ENCODE measurements at places on chromosomes 12 and 14.

GRCh38 chr12:51330186-51330585, 6.2 kb upstream of the BIN2 start:
- no peak for DNase-seq

DNA sequence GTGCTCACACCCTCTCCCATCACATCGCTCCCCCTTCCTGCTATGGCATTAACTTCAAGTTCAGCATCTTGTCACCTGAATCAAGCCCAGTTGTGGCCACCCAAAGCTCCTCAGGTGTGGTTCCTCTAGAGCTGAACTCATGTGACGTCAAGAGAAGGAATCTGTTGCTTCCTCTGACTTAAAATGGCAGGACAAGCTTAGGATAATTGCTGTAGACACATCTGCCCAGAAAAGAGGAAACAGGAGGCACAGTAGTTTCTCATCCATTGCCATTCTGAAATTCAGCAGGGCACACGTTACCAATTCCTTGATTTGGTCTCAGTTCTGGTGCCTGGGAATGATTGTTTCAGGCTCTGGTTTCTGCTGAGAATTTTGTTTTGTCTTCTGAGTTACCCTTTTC, 52.1 kb downstream of the RCOR1 start:
- DNase-seq, result no peak

DNA sequence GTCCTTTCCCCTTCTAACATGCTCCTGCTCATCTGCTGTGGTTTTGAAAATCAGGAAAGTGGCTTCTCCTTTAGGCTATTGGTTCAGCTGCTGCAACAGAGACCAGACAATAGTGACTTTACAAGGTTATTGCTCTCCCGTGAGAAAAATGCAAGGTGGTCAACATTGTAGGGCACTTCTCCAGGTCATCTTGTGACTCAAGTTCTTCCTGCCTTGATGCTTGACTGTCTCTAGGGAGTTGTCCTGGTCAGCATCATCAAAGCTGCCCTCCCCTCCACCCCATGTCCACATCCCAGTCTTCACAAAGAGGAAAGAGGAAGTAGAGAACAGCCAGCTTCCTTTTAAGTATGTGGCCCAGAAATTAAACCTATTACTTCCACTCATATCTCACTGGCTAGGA, 3.9 kb upstream of the TMEM63C start:
- no peak for DNase-seq

DNA sequence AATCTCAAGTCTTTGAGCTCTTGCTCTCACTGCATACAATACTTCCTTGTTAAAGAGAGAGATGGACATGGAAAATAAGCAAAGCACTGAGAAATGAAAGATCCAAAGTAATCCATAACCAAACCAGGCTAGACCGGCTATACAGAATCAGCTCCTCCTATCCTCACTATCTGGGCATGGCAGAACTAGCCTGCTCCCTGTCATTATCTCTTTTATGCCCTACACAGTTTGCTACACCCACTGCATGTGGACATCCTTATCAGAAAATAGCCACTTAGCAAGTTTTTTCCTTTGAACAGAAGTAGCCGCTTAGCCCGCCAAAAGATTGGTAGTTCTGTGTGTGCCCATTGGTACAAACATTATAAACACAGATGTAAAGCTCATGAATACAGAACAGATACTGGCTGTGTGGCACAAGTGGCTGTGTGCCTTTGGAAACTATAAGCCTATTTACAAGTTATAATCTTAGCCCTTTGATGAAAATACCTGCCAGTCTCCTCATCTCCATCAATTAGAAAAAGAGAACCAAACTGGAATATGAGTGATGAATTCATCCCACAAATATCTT, 34.7 kb downstream of the SPTB start:
- DNase-seq, result no peak

DNA sequence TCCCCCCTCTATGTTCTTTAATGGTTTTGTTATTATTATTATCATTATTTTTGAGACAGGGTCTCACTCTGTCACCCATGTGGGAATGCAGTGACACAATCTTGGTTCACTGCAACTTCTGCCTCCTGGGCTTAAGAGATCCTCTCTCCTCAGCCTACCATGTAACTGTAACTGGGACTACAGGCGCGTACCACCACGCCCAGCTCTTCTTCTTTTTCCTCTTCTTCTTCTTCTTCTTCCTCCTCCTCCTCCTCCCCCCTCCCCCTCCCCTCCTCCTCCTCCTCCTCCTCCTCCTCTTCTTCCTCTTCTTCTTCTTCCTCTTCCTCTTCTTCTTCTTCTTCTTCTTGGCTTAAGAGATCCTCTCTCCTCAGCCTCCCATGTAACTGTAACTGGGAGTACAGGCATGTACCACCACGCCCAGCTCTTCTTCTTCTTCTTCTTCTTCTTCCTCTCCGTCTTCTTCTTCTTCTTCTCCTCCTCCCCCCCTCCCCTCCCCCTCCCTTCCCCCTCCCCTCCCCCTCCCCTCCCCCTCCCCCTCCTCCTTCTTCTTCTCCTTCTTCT, 5.4 kb upstream of the KRT7 start:
- no peak for DNase-seq

DNA sequence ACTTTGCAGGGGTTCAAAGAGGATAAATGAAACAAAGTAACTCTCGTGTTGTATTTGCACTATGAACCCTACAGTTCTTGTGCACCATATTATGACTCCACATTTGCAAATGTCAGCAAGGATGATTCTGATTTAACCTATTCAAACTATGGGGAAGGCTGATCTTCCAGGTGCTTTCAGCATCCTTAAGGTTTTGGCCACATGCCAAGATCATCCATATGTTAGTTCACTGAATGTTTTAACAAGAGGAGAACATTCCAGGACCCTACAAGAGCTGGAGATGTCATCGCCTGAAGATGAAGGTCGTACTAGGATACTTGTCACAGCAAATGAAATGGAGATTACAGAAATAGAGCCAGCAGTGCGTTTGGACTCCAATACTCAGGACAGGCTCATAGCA, 114.2 kb downstream of the DHRS2 start:
- DNase-seq, result no peak

- DNase-seq, result no peak
Observed at GRCh38 chr12:124386661-124387527, 92.0 kb downstream of the RFLNA start.

- no peak for DNase-seq
Observed at GRCh38 chr12:52364061-52364460, 3.2 kb downstream of the KRT85 start.

GRCh38 chr14:78143489-78144145, 26.6 kb upstream of the NRXN3 start:
- peak; percentile 78 for DNase-seq

DNA sequence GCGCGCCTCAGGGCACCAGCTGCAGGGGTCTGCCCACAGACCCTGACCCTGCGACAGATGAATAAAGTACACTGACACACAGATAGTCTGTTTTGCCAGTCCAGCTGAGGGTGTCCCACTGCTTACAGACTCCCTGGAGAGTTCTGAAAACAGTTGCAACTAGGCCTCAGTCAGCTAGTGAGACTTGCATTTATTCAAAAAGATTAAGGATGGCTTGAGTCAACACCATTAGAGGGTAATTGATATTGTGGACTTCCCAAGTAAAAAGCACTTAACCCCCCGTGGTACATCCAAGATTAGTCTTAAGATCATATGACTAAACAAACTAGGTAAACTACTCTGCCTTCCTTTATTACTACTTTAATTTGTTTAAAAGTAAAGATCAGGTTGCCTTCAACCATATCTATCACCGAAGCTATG, 11.1 kb upstream of the PSEN1 start:
- no peak for DNase-seq

DNA sequence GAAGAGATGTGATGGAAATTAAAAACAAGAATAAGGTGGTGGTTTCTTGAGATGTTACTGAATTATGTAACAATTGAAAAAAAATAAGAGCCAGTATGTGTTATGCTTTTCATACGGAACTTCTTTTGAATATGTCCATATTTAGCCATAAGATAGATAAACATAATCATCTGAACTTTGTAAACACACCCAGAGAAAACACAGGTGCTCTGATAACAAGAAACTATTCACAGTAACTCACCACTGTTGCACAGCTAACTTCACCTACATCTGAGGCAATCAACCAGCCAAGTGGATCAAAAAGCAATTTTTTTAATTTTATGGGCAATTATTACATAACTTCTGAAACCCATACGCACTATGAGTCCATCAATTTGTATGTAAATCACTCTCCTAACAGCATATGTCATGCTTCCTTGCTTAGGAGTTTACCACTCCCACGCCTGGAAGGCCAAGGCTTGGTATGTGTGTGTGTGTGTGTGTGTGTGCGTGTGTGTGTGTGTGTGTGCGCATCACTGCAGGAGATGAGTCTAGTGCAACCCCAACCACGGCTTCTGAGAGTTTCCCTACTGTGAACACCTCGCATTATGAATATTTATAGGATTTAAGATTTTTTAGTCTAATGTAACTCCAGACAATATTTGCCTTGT, 443.4 kb downstream of the BCAT1 start:
- DNase-seq, result no peak

DNA sequence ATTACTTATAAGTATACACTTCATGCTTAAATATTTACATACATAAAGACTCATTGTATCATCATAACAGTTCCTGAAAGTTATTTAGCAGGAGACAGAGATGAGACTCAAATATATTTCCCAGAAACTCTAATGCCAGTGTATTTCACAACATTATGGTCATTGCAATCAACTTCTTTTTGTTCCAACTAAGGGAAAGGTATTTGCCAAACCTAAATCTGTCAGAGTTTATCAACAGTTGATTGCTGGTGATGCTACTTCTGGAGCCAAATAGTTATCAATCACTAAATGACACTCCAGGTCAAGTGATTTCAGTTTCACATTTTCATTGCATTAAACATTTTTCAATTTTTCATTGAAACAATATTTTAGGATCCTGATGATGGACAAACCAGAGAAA, 72.1 kb upstream of the AVPR1A start:
- DNase-seq, result no peak

GRCh38 chr12:28156362-28156761, 33.9 kb upstream of the CCDC91 start:
- DNase-seq, result no peak

DNA sequence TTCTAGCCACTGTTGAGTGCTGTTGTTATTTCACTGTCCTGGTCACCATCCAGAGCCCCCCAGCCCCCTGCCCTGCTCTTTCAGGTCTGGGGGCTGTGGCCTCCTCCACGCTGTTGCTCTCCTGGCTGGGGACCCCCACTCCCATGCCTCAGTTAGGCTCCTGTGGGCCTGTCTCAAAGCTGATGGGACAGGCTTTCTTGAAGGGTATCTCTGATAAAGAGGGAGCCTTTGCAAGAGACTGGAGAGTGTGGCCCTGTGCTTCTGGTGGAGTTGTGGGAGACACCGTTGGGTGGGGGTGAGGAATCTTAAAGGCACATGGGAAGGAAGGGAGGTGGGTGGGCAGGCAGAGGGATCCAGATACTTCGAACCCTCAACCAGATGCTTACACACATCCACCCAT, 12.2 kb upstream of the KRT86 start:
- no peak for DNase-seq

GRCh38 chr14:79840831-79841230, 370.5 kb downstream of the DIO2 start:
- DNase-seq, result no peak

GRCh38 chr12:2356601-2357125, 303.9 kb downstream of the CACNA1C start:
- DNase-seq, result no peak

- peak; percentile 59 for DNase-seq
Observed at GRCh38 chr12:97837401-97837800, 374.8 kb downstream of the RMST start.

DNA sequence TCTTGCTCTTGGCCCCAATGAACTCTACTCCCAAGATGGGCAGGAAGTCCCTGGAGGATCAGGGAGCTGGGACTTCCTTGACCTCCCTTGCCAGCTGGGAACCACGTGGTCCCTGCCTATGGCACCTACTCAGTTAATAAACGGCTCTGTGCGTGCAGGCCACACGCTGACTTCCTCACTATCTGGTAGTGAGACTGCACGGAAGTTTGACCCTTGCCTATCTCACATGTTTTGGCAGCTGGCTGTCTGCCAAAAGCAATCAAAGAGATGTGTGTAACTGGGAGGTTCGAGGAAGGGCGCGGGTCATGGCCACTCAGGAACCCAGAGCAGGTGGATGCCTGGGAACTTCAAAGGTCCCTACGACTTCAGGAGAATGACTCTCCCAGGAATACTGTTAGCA, 57.9 kb downstream of the RFLNA start:
- DNase-seq, result no peak

- no peak for DNase-seq
Observed at GRCh38 chr14:36521598-36522345, 1.7 kb upstream of the NKX2-1 start.

GRCh38 chr14:99655521-99655920, 10.6 kb downstream of the HHIPL1 start:
- DNase-seq, result no peak

- no peak for DNase-seq
Observed at GRCh38 chr12:105567061-105567460, 236.6 kb downstream of the C12orf75 start.

- no peak for DNase-seq
Observed at GRCh38 chr12:82665142-82665923, 21.4 kb upstream of the TMTC2 start.

DNA sequence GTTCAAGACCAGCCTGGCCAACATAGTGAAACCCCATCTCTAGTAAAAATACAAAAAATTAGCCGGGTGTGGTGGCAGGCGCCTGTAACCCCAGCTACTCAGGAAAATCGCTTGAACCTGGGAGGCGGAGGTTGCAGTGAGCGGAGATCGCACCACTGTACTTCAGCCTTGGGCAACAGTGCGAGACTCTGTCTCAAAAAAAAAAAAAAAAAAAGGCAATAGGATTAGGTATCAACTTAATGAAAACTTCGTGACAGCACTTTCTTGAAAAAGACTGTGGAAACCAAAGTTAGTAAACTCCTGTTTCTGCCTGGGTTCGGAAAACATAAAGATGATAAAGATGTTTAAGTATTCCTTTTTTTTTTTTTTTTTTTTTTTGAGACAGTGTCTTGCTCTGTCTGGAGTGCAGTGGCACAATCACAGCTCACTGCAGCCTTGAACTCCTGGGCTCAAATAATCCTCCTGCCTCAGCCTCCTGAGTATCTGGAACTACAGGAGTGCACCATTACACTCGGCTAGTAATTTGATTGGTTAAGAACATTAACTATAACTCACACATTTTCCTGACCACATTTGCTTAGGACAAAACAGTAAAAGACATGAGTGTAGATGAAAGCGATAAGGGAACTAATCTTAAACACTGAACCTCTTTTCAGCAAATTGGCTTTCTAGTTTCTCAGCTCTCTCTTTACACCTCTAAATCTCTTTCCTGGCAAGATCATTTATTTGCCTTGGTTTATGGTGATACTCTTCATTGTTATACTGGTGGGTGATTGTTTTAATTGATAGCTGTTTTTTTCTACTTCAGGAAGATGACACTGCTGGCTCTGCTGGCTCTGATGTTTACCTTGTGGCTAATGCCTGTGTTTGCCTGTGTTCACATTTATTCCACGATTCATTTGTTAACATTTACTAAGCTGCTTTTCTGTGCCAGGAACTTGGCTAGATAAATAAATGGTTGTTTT, 15.8 kb downstream of the HIF1A start:
- DNase-seq, result no peak

- no peak for DNase-seq
Observed at GRCh38 chr12:104026841-104027599, 23.0 kb downstream of the GLT8D2 start.

Measured in RKO (cell line).